ENCODE measurements at places on chromosomes 4 and X. TPM values are rescaled to one million over a fixed set of nuclear protein-coding genes. Genes with fewer than 3 reads are reported as not detected.

The BANK1 gene
- total RNA-seq = not detected

The LDB2 gene
- total RNA-seq = 0.36 TPM

The TMEM271 gene
- not detected for total RNA-seq

The CTSO gene
- total RNA-seq = not detected

The PTPN13 gene
- 0.33 TPM for total RNA-seq

The GCNA gene
- total RNA-seq = 0.47 TPM

The CFP gene
- 0.89 TPM for total RNA-seq

The DMRTC1 gene
- total RNA-seq = not detected

The SLC6A8 gene
- total RNA-seq = 122 TPM

The FABP2 gene
- total RNA-seq = not detected

The CT55 gene
- 50.9 TPM for total RNA-seq

The CYSLTR1 gene
- total RNA-seq = not detected

The RNF175 gene
- not detected for total RNA-seq

The BST1 gene
- total RNA-seq = not detected

The HERC6 gene
- 0.09 TPM for total RNA-seq

All from K562 (cell line).